Breast epithelium (tissue), 4 donors: ENCODE measurements at places on chromosomes 4 and X. TPM values are rescaled to one million over a fixed set of nuclear protein-coding genes. Genes with fewer than 3 reads are reported as not detected.

DNA sequence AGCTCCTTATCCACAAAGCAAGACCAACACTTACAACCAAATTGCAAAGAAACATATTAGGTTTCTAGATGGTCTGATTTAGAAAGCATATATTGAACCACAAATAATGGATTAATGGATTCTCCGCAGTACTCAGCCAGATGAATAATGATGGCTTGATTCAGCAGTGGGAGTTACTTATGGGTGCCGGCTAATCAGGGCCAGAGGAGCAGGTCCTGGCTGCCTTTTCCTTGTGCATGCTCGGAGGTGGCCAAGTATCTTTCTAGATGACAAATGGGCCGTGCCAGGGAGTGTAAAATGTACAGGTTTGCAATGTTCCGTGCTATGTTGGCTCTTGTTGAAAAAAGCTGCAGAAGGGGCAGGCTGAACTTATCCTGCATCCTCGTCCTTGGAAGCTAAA is 70.2 kb downstream of the VCX3A start:
- DNase-seq = no peak

- DNase-seq = no peak
Observed at GRCh38 chr4:10622728-10623127, 61.8 kb downstream of the CLNK start.

GRCh38 chr4:10981096-10981495 is 296.5 kb upstream of the CLNK start:
- DNase-seq = no peak

The NLGN3 gene
- 1.0 TPM for total RNA-seq

- no peak for DNase-seq
Observed at GRCh38 chrX:5646818-5647217, 581.8 kb downstream of the NLGN4X start.

DNA sequence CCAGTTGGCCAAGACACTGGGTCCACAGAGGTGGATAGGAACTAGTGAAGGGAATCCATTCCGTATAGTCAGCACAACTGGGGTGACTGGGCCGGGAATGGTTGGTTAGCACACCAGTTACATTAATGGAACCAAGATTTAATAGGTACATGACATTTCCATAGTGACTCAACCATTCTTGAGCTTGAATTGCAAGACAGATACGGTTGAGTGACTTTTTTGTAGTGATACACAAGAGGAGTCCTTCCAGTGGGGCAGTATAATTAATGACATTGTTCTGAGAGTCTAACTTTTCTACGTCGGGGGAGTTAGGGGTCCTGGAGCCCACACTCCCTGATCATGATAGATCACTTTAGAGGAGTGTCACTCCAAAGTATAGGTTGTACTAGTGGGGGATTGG is 211.6 kb upstream of the CXCL13 start:
- DNase-seq = no peak

The PRDM5 gene
- total RNA-seq = 27.5 TPM

The NXF2B gene
- not detected for total RNA-seq

The STATH gene
- not detected for total RNA-seq

DNA sequence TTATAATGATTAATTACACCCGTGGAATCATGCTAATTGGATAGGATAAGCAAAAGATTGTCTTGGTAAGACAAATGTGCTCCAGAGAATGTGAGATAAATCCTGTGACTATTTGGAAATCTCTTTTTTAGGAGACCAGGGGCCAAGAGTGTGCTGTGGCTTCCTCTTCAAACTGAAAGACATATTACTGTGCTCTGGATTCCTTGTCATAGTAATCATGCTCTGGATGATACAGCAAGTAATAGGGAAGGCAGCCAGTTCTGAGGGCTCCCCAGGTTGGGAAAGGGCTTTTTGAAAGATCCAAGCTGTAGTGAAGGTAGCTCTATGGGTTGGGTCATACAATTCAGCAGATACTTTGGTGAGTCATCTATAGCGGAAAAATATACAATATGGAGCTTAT is 600.5 kb downstream of the PCDH18 start:
- DNase-seq = no peak

The RHOXF1 gene
- total RNA-seq = not detected

DNA sequence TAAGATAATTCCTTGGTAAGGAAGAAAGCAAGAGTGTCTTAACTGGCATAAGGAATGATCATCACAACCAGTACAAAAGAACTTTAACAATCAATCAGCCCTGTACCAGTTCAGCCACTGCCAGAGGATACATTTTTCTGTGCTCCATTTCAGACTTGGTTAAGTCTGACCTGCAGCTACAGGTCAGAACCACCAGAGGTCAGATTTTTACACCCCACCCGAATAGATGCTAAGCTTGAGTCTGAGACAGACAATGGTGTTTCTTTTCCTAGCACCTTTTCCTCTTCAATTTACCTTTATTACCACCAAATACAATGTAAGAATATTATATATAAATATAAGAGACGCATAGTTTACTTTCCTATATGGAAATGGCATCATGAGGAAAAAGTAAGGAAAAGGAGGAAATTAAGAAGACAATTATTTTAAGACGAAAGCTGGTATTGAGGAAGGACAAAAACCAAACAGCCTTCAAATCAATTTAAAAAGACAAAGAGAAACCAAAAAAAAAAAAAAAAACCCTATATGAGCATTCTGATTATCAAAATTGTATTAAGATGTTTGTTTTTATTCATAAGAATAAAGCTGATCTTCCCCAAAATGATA is 215.3 kb upstream of the TTC29 start:
- no peak for DNase-seq

DNA sequence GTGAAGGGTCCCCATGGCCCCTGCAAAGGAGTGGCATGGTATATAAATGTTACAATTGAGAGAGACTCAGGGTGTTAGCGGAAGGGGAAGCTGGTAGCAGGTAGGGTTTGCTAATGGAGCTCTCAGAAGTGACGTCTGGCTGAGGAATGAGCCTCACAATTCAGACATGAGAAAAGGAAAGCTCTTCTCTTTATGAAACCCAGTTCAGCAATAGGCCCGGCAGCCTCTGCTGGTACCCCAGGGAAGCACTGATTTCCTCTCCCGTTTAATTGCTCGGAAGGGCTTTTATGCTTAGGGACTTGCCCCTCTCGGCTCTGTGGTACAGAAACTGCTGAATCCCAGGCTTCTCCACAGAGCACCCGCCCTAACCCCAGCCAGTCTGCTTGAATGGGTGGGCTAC is 19.4 kb upstream of the AFAP1 start:
- DNase-seq = no peak

- no peak for DNase-seq
Observed at GRCh38 chr4:125244848-125245450, 69.8 kb upstream of the FAT4 start.

GRCh38 chr4:8706216-8707044 is 113.9 kb downstream of the CPZ start:
- no peak for DNase-seq

DNA sequence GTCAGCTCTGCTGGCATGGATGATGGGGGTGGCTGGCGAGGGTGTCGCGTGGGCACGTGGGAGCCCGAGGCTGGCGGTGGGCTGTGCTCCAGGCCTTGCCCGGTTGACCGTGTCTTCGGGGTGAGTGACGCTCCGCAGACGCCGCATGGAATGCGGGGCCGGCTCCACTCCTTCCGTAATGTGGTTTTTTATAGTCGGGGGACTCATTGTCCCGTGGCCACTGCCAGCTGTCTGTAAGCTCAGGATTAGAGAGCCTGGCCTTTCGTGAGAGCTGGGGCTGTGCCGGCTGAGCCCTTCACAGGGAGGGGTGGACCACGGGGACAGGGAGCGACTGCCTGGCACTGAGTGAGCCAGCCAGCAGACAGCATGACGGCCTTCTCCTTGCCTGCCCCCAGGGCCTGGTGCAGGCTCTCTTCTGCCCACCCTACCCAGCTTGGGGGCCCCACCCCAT is 20.4 kb downstream of the DOK7 start:
- peak; percentile 61 for DNase-seq

- no peak for DNase-seq
Observed at GRCh38 chrX:146921204-146921603, 106.7 kb upstream of the CXorf51A start.

DNA sequence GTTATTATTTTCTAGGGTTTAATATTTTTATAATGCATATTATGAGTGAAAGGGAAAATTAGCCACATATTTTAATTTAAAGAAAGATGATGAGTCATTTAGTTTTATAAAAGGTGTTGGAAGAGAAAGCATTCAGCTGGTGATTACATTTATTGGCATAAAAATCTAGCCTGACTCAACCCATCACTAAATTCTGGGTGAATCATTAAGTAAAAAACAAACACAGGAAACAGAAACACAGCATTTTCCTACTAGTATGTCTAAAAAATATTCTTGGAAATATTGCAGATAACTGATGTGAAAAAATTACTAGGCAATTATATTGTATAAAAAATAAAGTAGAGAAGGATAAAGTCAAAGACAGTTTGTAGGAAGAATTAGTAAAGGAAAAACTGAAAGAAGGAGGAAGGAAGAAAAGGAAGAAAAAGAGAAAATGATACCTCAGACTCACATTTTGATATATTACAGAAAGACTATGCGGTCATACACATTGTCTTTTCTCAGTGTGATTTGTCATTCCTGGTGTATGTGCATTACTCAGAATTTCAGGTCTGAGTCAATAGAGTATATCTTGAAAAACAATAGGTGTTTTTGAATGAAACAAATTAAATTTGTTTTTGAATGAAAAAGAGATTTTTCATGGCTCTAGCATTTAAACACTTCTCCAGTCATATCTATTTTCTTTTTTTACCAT is 48.0 kb upstream of the SPOCK3 start:
- no peak for DNase-seq

DNA sequence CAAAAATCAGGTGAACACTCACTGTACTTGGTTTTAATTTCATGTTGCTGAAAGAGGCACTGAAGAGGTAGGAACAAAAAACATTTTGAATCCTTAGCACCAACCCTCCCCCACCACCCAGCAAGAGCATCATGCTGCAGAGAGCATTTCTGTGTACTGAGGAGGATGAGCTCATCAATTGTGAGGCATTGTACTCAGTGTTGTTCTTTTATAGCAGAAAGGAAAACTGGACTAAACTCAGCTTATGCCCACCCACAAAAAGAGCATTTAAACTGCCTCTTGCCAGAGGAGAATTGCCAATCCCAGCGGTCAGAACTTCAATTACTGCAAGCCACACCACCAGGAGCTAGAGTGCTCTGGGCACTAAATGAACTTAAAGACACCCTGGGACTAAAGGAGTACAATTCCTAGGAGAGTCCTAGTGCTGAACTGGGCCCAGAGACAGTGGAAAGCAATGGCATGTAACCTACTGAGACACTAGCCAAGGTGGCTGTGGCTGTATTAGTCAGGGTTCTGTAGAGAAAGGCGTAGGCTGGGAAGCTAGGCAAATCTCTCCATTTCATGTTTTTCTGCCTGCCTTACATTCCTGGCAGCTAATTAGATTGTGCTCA is 280.7 kb upstream of the KLHL4 start:
- no peak for DNase-seq

DNA sequence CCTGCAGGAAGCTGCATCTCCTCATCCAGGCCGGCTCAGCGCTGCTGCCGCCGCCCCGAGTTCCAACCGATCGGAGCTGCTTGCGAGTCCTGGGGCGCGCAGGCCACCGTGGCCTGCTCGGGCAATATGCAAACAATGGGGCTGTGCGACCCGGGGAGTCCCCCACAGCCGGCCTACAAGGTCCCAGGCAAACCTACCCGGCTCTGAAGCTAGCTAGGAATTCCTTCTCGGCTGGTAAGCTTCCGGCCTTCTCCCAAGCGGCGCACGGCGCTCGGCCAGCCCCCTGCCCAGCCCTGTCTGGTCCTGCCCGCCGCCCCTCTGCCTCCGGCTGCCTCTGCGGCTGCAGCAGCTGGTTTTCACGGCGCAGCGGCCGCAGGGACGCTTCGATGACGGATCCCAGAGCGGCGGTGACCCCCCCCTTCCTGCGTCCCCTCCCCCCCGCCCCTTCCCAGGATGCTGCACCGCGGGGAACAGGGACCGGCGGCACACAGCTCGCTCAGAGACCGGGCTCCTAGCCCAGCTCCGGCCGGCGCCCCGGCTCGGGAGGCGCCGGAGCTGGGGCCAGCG is 59.4 kb downstream of the TSC22D3 start:
- DNase-seq = no peak

DNA sequence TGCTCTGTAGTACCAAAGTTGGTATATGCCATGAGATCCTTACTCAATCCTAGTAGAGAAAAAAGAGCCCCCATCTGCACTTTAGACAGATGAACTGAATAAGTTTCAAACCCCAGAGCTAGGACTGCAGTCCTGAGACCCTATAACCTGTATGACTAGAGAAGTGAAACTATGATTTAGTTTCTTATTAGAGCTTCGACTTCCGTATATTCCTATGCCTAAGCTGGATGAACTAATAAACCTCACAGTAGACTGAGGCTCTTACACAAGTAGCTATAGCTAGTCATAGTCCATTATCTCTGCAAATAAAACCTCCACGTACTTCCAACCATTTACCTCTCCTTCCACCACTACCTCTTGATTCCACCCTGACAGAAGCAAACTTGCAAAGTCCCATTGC is 6.3 kb upstream of the OTUD4 start:
- no peak for DNase-seq

DNA sequence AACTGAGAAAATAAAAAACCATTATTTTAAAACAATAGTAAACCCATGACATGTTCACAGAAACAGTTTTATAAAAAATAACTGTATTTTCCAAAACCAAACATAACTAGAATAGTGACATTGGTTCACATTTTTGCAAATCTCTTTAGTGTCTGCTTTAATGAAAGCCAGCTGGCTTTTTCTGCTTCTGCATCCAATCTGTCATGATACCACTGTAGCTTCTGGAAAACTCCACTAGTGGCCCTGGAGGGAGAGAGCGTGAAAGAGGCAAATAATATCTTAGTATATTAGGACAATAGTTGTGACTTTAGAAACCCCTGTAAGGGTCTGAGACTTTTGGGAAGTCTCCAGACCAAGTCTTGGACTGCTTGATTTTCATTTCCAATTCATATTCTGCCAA is 31.1 kb downstream of the FGFBP1 start:
- no peak for DNase-seq

The SRPK3 gene
- total RNA-seq = 1.5 TPM

- no peak for DNase-seq
Observed at GRCh38 chr4:2451821-2452785, 16.8 kb upstream of the RNF4 start.

The GLUD2 gene
- 4.3 TPM for total RNA-seq

DNA sequence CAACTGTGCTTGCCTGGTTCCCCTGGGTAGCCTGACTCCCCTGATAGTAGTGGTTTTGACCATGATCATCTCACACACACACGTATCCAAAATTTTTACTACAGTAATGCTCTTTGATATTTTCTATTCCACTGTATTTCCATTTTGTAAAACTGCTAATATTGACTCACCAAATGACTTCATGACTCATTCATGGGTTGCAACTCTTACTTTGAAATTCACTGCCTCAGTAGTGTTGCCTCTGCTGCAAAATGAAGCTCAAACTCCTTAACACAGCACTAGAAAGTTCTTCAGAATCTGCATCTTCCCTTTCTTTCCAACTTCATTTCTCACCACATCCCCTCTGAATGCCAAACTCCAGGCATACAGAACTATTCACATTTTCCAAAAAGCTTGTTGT is 20.3 kb downstream of the QRFPR start:
- no peak for DNase-seq

The NFXL1 gene
- 20.0 TPM for total RNA-seq

GRCh38 chrX:40171513-40172400 is 74.0 kb upstream of the BCOR start:
- DNase-seq = no peak

GRCh38 chr4:112808001-112808400 is 171.1 kb downstream of the LARP7 start:
- no peak for DNase-seq
